ENCODE measurements at places on chromosomes 16 and 17. TPM values are rescaled to one million over a fixed set of nuclear protein-coding genes. Genes with fewer than 3 reads are reported as not detected.
A peak's percentile ranks its signal among the peaks of the same experiment; 100 is the strongest.

HBA2 gene
- 91.3 TPM for total RNA-seq

MILR1 gene
- total RNA-seq, result 7.1 TPM

DNA sequence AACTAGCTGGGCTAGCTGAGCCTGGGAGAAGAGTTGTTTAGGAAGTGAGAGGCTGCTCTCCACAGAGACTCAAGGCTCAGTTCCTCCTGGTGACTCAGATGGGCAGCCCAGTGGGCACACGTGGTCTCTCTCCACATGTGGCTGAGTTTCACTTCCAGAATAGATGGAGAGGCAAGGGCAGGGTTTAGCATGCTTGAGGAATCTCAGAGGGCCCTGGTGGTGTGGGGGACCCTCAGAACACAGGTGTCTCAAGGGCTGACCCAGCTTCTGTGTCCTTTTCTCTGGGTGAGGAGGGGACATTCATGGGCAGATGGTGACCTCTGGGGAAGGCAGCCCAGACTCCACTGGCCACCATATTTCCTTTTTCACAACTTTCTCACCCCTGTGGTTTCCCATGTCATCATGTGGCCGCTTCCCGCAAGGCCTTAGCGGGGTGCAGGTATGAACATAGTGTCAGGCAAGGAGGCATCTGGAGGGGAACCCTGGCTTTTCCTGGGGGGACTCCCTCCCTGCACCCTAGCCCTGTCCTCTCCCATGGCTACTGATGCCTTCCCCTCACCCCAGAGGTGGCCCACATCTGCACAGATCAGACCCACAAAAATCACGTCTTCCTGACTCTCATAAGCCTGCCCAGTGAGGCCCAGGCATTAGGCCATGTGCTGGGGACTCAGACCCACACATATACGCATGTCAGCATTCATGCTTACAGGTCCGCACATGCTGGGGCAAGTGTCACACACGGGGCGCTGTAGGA, 3.3 kb downstream of the GRN start:
- no peak for DNase-seq

GRCh38 chr16:10922328-10923145, 19.7 kb downstream of the DEXI start:
- DNase-seq, result peak; percentile 80
